ENCODE measurements at places on chromosomes 5 and 9.

DNA sequence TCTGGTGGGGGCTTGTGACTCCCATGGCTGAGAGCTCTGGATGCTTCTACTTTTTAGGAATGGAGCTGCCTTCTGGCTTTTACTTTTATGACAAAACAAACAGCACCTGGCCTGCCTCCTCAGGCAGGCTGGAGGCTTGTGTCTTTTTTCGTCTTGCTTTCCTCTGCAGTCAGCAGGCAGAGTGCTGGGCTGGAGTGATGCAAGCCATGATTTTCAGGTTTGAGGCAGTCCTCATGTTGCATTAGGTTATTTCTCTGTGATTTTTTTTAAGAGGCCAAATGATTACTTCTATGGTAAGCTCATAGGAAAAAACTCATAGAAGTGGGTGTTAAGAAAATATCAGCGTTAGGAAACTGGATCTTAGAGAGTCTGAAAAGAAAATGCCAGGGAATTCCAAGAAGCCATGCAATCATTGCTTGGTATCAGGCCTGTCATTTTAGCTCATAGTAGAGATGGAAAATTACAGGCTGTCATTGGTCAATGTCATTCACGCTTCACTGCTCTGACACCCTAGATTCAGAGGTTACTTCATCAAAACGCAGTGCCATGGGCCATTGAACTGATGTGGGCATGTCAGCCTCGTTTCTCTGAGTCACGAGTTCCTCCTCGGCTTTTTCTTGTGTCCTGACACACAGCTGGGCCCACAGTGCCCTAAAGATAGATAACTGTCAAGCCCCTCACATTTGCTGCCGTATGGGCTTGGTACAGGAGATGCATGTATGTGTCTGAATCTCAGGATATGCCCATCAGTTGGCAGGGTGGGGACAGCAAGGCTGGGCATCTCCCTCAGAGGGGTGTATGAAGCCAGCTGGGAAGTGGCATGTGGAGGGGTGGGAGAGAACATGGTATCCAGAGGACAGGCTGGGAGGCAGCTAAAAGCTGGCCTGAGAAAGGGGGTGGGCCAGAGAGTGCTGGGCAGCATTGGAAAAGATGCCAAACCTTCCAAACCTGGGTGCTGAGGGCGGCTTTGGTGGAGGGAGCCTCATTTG lies 151.8 kb downstream of the HSPA4 start:
- no peak for DNase-seq

DNA sequence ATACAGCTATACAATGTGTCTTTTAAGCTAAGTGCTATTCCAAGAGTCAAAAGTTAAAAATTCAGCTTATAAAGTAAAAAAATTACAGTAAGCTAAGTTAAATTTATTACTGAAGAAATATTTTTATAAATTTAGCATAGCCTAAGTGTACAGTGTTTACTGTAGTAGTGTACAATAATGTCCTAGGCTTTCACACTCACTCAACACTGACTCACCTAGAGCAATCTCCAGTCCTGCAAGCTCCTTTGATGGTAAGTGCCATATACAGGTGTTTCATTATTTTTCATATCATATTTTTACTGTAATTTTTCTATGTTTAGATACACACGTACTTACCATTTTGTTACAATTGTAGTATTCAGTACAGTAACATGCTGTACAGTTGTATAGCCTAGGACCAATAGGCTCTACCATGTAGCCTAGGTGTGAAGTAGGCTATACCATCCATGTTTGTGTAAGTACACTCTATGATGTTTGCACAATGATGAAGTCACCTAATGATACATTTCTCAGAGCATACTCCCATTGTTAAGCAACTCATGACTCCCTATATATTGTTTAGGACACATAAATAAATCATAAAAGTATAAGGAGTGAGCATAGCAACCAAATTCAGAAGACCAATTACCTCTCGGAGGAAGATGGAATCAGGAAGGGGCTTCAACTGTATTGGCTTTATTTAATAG lies 165.1 kb upstream of the SLC30A5 start:
- DNase-seq = no peak

- no peak for DNase-seq
Measured at GRCh38 chr5:95780597-95780996, 41.9 kb downstream of the GLRX start.

GRCh38 chr9:132369421-132369820 lies 14.6 kb upstream of the SETX start:
- DNase-seq = no peak

GRCh38 chr5:138659121-138659520 lies 83.9 kb upstream of the HSPA9 start:
- no peak for DNase-seq

DNA sequence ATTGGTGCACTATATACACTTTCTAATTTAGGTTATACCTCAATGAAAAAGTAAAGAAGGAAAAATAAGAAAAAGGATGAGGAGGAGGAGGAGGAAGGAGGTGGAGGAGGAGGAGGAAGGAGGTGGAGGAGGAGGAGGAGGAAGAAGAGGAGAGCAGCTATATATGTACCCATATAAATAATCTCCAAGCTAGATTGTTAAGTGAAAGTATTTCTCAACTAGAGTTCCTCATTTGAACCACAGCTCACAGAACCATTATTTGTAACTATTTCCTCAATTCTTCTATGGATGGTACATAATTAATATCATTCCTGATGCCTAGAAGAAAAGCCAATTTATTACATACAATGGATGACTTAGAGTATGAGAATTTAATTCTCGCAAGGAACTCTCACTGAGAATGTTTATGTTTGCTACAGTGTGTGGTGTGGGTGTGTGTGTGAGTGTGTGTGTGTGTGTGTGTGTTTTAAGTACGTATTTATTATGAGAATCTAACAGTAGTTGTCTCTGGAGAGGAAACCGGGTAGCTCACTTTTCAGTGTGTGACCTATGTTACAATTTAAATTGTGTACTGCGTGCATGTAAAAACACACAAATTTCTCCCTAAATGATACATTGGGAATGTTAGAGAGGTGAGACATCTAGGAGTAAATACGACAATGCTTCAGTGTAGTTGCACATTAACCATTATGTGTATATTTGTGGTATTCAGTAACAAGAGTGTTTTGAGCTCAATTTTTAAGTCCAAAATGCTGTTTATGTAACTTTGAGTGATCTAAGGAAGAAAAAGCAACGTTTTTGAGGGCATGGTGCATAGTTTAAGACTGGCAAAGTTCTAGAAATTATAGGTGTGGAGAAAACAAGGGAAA lies 20.2 kb upstream of the NREP start:
- no peak for DNase-seq

DNA sequence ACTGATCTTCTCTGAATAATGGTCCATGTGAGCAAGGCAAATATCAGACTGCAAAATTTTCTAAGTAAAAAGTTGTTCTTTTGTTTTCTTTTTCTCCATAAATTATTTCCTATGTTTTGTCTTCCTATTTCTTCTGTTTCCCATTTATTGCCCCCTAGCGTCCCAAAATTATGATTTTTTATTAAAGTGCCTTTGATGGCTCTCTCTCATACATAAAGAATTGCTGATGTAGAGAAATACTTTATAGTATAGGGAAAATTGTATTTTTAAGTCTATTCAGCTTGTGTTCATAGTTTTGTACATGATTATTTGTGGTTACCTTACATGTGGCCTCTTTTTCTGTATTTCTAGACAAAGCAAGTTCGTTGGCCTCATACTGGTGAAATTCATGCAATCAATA lies 1031.2 kb downstream of the EFNA5 start:
- no peak for DNase-seq

GRCh38 chr5:180291234-180291940 lies 496 bp downstream of the MAPK9 start:
- no peak for DNase-seq

- DNase-seq = no peak
Measured at GRCh38 chr9:113577525-113578261, 114.2 kb downstream of the RGS3 start.

DNA sequence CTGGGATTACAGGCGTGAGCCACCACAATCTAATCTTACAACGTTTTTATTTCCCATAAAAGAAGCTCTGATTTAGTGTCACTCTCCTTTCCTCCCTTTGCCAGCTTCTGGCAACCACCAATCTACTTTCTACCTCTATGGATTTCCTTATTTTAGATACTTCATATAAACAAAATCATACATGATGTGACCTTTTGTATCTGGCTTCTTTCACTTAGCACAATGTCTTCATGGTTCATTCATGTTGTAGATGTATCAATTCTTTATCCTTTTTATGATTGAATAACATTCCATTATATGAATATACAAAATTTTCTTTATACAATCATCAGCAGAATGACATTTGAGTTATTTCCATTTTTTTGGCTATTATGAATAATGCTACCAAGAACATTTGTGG lies 9.7 kb upstream of the TRIO start:
- DNase-seq = no peak

DNA sequence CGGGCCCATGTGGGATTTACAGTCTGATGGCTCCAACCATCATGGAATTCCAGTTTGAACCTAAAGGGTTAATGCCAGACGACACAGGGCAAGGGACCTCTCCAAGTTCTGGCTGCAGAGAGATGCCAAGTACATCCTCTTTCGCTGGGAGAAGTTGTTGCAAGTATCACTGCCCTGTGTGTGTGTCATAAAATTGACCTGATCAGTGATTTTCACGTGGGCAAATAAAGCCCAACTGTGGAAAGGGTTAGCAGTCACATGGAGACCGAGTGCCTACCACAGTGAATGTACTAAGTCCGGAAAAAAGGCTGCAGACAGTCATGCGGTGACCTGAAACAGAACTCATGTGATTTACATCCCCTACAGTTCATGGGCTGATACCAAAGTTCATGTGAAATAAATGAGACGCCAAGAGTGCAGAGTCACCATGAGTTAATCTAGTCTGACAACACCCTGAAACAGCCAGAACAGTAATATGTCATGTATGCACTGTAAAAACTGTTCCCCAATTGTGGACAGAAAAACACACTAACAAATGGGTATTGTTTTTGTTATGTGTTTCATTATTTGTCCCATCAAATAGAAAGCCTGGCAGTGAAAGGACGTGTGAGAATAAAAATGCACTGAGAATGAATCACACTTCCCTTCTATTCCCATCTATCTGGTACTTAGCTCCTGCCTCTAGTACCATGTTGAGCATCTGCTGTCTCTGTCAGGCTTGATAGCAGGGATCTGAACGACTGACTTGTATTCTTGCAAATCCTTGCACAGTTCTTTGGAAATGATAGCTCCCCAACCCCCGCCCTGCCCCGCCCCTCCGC lies 115.7 kb downstream of the SUSD1 start:
- peak; percentile 84 for DNase-seq

DNA sequence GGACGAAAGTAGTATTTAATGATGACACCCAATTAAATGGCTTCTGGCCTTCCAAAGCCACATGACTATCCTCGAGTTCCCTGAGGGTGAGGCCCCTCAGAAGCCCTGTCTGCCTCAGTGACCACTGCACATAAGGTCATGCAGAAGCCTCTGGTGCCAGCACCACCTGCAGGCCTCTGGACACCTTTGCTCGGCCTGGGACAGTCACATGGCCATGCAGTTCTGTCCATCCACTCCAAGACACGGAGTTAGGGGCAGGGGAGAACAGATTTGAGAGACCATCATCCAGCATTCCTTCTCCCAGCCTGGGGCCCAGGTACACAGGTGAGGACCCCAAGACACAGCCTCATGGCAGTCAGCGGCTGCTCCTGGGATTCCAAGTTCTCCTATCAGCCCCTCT lies 145.0 kb downstream of the ROR2 start:
- DNase-seq = no peak

- DNase-seq = no peak
Measured at GRCh38 chr9:77562019-77562748, 85.9 kb downstream of the GNA14 start.

DNA sequence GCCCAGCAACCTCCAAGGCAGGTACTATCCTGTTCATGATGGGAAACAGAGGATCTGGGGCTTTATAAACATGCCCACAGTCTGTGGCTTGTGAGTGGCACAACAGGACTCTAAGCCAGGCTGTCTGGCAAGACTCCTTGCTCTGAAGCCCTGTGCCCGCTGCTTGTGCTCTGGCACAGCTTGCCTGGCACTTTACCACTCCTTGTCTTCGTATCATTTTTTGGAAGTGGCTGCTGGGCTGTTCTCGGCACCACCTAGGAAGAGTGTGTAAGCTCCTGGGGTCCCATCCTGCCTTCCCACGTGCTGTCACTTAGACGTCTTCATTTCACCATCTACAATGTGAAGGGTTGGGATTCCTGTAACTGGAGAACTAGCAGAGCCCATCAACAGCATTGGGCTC lies 59.3 kb upstream of the GLRX start:
- no peak for DNase-seq

DNA sequence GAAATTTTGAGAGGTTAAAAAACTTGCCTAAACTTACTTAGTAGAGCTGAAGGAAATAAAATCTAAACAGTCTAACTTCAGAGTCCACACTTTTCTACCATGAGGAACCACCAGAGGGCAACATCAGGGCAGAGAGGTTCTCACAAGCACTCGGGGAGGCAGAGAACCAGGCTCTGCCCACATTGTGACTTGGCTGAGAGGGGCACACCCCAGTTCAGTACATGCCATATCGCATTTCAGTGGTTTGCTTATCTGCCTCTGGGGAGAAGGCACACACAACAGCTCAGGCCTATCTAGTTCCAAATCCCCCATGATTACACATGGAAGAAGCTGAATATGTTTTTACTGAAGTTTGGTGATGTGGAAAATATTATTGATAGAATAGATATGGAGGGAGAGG lies 49.2 kb downstream of the EQTN start:
- peak; percentile 70 for DNase-seq

DNA sequence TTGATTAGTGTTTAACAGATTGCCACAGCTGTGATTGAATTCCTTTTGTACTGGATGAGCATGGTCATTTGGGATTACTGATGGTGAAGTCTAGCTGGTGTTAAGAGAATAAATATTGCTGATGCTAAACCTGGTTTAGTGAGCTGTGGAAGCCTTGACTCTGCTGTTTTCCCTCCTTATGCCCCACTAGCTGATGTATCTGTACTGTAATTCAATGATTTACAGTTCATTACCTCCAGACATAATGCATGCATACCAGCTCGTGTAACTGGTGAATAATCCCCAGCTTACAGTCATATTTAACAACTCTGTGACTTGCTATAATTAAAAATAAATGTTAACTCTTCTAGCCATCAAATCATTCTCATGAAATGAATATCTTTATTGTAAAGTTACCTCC lies 1.7 kb upstream of the CMYA5 start:
- no peak for DNase-seq

DNA sequence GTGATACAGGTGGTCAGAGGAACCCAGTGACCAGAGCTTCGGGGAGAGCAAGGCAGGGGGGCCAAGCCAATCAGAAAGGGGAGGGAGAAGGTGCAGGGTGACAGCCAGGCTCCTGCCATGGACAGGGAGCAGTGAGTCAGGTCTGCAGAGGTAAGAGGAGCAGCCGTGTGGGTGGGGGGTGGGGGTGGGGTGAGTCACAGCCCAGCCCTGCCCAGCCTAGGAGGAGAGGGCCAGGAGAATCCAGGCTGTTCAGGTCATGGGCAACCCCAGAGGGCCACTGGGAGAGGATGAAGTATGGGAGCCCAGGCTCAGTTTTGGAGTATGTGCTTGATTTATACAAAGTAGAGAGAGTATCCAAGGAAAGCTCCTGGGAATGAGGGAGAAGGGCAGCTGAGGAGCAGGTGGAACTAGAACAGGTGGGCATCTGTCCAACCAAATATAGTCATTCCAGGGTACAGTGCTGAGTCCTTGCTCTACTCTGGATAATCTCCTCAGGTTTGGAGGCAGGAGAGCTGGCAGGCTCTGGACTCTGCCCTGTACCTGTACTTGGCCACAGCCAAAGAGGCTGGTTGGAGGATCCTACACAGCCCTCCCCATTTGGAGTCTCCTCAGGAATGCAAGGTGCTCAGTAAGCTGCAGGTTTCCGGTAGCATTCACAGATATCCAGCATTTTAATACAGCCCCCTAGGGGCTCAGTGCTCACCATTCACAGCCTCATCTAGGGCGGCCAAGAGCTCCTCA lies 1.6 kb downstream of the HBEGF start:
- DNase-seq = peak; percentile 75

- DNase-seq = no peak
Measured at GRCh38 chr9:18747595-18747994, 273.6 kb downstream of the ADAMTSL1 start.

Data from A172 (cell line).